Uterus (tissue), 4 donors: ENCODE measurements at places on chromosomes 3 and 15.

DNA sequence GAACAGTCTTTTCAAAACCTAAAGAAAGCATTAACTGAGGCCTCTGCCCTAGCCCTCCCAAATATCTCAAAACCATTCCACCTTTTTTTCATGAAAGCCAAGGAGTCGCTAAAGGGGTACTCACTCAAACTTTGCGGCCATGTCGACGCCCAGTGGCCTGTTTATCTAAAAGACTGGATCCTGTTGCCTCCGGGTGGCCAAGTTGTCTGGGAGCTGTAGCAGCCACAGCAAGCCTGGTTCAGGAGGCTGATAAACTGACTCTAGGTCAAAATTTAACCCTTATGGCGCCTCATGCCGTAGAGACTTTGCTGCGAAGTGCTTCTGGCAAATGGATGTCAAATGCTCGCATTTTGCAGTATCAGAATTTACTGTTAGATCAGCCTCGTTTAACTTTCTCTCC is 39.5 kb downstream of the ZBTB11 start:
- DNase-seq: no peak

DNA sequence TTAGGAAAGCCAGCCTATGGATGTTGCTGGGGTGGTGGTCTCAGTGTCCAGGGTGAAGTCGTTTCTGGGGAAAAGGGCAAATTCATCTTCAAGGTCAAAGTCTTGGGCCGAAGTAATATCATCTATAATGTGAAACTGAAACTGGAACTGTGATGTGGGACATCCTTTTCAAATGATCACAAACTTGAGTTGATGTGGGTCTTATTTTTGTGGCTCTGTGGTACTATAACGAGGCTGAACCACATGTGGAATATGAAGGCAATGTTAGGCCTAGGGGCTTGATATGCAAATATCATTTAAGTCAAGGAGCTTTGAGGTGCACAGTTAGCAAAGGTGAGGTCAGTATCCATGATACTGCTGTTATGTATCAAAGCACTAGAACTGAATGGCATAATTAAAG is 1.5 kb upstream of the CD200R1L start:
- no peak for DNase-seq

DNA sequence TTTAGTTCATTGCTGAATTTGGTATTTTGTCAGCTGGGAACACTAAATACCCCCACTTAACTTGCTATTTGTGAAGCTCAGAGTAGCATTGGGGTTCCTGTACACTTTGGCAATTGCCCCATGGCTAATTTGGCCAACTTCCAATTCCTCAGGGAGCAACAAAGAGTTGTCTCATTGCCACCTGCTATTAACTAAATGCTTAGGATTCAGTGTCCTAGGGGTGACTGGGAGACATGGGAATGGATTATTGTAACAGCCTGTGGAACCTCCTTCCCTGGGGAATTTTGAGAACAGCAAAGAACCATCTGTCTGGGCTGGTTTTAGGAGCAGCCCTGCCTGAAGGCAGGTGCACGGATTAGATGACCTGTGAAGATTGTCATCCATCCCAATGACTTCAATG is 437.4 kb upstream of the TPRG1 start:
- no peak for DNase-seq

DNA sequence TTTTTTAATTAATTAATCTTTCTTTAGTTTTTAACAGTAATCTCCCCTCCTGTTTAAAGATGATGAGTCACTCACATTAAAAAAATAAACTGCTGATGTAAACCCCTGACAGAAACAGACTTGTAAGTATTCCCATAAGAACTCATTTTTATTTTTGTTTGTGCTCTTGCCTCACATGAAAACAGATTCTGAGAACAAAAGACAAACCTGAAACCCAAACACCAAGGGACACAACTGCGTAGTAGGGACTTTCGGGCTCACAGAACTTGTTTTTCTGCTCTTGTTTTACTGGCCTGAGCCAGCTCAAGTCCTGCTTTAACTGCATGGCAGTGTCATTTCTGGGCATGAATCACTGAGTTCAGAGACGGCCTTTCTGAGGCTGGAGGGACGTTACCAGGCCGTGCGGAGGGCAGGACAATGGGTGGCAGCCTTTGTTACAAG is 600.8 kb downstream of the FOXP1 start:
- DNase-seq: peak; percentile 30

GRCh38 chr3:185933374-185934173 is 4.2 kb downstream of the TRA2B start:
- no peak for DNase-seq
